Epithelial cell of proximal tubule (primary cell): ENCODE measurements at places on chromosomes 16 and 17.

GRCh38 chr17:18009609-18010420 is 29.2 kb downstream of the ATPAF2 start:
- no peak for DNase-seq

- DNase-seq: no peak
These were observed 3.2 kb downstream of the SGF29 start for GRCh38 chr16:28556914-28557320.

- DNase-seq: no peak
These were observed 1.6 kb downstream of the SLC47A2 start for GRCh38 chr17:19714542-19715411.

DNA sequence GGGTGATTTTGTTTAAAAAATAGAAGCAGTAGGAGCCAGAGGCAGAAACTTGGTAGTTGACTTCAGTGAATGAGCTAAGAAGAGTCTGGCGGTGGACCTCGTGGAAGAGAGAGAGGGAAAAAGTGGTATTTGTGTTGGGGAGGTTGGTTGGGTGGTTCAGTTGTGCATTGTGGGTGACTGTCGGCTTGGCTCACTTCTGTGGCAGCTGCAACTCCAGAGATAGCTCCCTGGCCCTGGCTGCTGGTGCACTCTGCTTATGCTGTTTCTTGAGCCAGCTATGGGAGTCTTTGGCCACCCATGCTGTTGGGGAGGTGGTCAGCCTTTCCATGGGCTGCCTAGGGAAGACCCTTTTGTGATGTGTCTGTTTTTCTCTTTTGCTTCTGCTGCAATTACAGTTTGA is 50.4 kb upstream of the CRISPLD2 start:
- no peak for DNase-seq

DNA sequence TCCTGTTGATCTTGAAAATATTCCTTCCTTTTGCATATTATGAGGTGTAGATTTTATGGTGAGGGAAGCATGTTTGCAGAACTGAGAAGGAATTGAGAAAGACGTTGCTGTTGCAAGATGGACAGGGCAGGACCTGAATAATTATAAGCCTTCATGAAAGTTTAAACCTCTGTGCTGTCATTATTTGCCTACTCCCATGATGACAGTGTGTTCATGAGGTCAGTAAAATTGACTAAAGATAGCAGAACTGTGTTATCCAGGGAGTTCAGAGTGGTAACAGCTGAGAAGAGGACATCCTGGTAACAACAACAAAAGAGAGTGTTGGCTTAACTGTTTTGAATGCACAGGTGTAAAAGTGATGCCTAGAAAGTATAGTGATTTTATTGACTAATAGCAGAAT is 45.3 kb upstream of the HLF start:
- DNase-seq: no peak

DNA sequence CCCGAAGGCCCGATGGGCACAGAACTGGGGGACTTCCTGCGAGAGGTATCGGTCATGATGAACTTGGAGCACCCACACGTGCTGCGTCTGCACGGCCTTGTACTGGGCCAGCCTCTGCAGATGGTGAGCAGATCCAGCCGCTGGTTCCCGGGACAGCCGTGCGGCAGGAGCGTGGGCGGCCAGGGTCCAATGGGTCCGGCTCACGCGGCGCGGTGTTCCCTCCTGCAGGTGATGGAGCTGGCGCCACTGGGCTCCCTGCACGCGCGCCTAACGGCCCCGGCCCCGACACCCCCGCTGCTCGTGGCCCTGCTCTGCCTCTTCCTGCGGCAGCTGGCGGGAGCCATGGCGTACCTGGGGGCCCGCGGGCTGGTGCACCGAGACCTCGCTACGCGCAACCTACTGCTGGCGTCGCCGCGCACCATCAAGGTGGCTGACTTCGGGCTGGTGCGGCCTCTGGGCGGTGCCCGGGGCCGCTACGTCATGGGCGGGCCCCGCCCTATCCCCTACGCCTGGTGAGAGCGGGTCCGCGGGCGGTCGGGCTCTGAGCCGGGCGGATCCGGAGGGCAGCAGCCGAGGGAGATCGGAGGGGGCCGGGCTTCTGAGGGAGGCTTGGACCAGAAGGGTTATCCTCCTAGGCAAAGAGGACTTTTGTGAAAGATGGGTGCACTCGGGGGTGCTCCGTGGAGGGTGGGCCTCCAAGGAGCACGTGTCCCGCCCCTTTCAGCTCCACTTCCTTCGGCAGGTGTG is 3.0 kb downstream of the TNK1 start:
- DNase-seq: no peak

DNA sequence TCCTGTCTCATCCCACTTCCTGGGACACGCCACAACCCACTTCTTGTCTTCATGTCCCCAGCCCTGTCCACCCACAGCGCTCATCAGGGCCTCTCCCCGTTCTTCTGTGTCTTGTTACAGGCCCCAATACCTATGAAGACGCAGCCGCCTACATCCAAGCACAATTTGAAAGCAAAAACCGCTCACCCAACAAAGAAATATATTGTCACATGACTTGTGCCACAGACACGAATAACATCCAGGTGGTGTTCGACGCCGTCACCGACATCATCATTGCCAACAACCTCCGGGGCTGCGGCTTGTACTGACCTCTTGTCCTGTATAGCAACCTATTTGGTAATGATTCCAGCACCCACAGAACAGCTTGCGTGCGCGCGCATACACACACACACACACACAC is 70.6 kb downstream of the AMFR start:
- DNase-seq: no peak

GRCh38 chr17:55416470-55417052 is 5.1 kb downstream of the MMD start:
- no peak for DNase-seq

GRCh38 chr16:88790312-88791211 is 5.5 kb upstream of the PIEZO1 start:
- DNase-seq: no peak

DNA sequence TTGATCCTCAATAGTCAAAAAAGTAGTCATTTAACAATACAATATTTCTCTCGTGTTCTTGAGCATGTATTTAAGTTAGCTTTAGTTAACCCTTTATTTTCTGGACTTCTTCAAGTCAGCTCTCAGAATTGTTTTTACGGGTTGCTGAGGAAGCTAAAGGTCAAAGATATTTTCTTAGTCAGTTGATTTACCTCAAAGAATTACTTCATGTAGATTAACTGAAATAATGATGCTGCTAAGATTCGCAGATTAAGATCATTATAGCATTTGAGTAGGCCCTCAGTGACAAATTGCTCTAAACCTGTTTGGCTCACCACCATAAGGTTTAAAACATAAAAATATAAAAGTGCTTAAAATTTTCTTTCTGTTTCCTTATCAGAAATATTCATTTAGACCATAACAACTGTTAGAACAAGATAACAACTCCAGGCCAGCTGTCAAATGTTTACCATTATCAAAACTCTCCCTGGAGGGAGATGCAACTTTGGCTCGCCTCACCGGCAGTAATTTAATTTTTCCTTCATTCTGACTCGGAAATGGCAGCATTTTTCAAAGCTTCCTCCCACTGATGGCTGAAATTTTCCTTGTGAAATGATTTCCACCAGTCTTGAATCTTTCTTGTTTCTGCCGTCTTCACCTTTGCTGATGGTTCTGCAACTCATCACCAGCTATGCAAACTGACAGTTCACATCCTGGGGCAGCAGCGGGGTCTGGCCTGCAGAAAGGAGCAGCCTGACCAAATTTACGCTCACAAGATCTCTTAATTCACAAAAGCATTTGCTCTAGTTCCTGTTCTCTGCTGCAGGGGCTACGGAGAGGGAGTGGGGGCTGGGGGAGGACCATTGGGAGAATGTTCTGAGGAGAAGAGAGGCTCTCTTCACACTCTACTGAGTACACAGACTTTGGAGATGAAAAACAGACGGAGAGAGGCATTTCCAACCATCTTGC is 254.8 kb upstream of the TBX2 start:
- no peak for DNase-seq
